ENCODE measurements at places on chromosomes 11 and 22.

DNA sequence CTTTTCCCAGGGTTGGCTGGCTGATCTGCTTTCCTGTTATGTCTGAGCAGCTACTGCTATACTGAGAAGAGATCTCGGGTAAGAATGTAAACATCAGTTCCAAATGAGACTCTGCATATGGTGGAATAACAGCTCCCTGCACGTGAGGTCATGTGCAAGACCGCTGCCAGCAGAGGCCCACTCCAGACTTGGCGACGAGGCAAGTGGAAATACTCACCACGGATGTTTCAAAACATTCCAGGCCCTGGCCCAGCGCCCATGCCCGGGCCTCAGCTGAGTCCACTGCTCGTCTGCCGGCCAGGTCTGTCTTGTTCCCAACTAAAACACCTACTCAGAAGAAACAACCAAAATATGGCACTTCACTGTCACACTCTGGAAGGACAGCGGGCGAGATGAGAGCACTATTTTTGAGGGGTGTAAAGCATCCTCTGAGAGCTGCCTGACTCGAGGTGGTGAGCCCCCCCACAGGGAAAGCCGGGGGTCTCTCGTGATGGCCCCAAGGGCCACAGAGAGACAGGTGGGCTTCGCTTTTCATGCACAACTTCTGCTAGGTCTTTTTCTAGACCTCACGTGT lies 13.1 kb downstream of the IFT27 start:
- DNase-seq, result no peak

GRCh38 chr11:130653838-130654636 lies 205.6 kb downstream of the ADAMTS15 start:
- DNase-seq, result no peak

DNA sequence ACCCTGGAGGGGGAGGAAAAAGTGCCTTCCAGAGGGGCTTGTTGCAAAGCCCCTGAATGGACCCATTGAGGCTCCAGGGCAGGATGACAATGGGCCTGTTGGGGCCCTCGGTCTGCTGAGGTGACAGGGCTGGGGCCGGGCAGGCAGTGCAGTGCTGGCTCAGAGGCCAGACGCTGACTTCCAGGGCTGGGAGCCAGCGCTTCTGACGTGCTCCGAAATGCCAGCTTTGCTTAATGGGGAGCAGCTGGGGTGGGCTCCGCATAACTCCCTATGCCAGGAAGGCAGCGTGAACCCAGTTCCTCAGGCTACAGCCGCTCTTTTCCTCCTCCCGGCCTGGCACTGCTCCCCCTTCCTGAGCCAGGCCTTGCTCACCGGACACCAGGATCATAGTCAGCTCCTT lies 17.7 kb downstream of the NAV2 start:
- DNase-seq, result no peak

DNA sequence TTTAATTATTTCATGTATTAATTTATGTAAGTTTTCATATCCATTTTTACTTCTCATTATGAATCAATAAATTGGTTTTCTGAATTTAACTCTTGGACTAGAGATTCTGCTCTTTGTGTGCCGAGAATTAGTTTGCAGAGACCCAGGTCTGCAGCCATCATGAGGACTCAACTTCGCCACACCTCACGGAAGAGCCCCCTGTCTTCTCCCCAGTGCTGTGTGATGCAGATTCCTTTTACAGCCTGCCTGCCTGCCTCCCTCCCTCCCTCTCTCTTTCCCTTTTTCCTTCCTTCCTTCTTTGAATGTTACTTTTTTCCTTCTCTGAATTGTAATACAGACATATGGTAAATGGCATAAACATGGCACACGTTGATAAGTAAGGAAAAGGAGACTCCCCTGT lies 947.7 kb downstream of the TBC1D22A start:
- DNase-seq, result no peak

- no peak for DNase-seq
Measured at GRCh38 chr11:28106353-28107043, 1.5 kb downstream of the KIF18A start.

- no peak for DNase-seq
Measured at GRCh38 chr11:129590030-129590752, 214.5 kb downstream of the BARX2 start.

- DNase-seq, result no peak
Measured at GRCh38 chr11:84909740-84910139, 717.4 kb downstream of the DLG2 start.

GRCh38 chr11:86431258-86431657 lies 56.6 kb downstream of the CCDC81 start:
- no peak for DNase-seq

GRCh38 chr11:60345489-60345888 lies 18.4 kb downstream of the MS4A6E start:
- DNase-seq, result no peak

GRCh38 chr11:115920841-115921480 lies 416.7 kb upstream of the CADM1 start:
- DNase-seq, result no peak

DNA sequence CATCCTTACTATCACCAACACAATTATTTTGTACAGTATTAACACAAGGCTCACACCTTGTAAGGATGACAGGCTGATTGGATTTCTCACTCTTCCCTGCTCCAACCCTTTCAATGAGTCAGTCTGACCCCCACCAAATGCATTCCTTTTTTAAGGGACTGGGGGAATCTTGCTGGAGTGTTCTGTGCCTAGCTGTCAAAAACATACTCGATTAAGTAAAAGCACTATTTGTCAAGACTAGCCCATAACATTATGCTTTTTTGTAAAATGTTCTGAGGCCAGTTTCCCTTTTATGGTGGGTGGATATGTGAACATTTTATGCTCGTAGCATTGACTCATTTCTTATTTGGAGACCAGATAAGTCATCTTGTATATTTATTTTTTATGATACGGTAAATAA lies 87.2 kb downstream of the PDHX start:
- no peak for DNase-seq

DNA sequence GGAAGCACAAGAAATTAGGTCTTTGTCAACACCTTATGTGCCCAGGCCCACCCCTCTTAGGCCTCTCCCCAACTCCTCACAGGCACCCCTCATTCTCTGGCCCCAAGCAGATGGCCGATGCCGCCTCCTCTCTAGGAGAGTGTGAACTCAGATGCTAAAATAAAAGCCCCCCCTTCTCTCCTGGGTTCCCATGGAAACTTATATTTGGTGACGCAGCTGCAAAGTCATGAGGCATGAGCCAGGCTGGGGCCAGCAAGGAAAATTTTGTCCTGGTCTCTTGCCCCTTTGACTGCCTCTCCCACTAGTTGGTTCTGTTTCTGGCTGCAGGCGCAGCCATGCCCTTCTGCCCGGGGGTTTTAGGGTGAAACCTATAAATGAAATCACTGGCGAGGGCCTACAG lies 11.8 kb downstream of the RCOR2 start:
- DNase-seq, result no peak

GRCh38 chr11:84496122-84496521 lies 1131.0 kb downstream of the DLG2 start:
- DNase-seq, result no peak

DNA sequence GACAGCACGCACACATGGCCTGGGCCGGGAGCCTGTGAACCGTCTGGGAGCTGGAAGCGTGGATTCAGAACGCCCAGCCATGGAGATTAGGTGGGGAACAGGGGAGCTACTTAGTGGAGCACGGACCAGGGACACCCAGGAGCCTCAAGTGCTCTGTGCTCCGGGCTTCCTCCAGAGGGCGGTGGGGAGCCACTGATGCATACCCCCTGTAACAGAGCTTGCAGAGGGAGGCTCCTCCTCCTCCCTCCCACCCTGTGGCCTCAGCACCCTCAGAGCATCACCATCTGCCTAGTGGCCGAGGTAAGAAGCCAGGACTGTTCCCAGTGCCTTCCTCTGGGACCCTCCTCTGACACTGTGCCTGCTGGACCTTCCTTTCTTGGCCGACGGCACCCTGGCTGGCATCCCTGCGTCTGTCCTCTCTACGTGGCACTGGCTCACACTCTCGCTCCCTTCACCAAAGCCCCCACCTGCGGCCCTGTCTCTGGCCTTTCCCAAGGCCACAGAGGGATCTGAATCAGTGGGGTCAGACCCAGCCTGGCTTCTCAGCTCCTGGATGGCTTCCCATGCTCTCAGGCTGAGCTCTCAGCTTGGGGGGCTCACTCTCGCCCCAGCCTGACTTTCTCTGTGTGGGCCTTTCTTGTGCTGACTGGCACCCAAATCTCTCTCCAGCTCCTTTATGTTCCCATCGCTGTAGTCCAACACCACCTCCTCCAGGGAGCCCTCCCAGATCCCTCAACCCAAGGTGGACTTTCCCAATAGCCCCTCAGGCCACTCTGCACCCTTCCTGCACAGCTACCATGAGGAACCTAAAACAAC lies 780.9 kb downstream of the BRD1 start:
- no peak for DNase-seq

GRCh38 chr22:37768273-37768672 lies 39.5 kb upstream of the GCAT start:
- no peak for DNase-seq

DNA sequence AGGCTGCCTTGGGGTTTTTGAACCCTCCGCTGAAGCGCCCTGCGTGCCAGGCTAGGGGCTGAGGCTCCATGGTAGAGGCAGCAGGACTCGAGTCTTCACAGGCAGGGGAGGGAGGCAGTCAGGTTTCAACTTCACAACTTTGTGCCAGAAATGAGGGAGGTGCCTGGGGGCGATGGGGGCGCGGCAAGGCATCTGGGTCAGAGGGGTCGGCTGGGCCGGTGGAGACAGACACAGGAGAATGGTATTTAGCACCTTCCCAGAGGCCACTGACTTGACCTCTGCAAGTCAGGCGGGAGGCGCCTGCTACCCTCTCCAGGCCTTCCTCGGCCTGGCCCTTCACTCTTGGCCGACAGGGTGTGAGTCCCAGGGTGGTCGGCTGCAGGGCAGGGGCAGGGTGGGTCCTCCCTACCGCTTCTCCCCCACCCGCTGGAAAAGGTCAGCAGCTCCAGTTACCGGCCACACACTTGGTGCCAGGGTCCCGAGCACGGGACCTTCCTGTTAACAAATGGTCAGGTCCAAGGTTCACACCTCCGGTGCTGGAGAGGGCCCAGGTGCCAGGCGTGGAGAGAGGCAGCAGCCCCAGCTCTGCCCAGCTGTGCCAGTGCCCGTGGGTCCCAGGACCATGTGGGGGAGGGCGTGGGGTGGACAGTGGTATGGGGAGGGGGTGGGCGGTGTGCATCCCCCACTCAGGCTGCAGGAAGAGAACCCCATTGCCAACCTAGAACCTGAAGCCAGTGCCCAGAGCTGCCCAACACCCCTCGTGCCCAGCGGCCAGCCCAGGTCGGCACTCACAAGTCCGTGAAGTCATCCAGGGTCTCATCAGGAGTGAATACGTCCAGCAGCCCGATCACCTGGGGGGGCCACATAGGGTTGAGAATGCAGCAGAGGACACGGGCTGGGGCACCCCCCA lies 3.8 kb downstream of the MAPK12 start:
- DNase-seq, result no peak

- no peak for DNase-seq
Measured at GRCh38 chr11:133681901-133682300, 149.6 kb upstream of the OPCML start.

DNA sequence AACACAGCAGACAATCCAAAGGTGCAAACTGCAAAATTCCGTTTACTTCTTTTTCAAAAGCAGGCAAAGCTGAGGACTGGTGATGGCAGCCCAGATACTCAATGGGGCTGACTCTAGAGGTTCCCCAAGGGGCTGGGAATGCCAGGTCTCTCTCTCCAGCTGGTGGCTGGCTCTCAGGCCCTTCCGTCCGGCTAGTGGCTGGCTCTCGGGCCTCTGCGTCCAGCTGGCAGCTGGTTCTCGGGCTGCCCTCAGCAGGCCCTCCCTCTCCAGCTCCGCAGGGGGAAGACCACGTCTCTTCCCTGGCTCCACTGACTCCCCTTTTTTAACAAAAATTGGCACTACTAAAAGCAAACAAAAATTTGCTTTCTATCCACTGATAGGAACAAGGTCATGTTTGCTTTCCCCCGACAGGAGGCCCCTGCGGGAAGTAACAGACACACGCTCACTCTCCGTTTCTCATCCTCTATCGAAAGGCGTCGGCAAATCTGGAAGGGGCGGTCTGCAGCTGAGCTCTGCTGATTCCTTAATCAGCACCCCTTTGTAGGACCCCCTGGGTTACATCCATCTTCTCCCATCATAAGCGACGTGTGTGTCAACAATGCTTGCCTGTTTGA lies 381.4 kb downstream of the BRD1 start:
- DNase-seq, result no peak

- DNase-seq, result no peak
Measured at GRCh38 chr11:108825381-108825780, 160.5 kb downstream of the DDX10 start.

GRCh38 chr11:8760896-8761295 lies 78.3 kb downstream of the RPL27A start:
- DNase-seq, result no peak

DNA sequence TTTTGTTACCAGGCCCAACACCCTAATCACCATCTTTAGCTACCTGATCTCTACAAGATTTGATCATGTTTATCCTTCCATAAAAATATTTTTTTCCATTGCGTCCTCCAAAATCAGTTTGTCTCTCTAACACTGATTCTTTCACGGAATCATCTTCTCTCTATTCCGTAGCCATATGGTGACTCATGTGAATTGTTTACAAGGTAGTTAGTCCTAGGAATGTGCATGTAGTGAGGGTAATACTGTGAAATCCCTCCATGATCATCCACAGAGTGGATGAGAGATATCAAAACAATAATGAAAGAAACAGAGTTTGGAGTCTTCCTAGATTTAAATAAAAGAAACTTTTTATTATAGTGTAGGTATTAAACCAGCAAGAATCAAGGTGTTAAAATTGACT lies 230.2 kb downstream of the METTL15 start:
- no peak for DNase-seq

- no peak for DNase-seq
Measured at GRCh38 chr11:125925247-125925740, 20.6 kb upstream of the VSIG10L2 start.

- no peak for DNase-seq
Measured at GRCh38 chr22:43226377-43227238, 39.7 kb upstream of the TTLL12 start.

GRCh38 chr11:126701520-126701897 lies 299.1 kb downstream of the KIRREL3 start:
- DNase-seq, result no peak

Data from stimulated activated naive CD4-positive, alpha-beta T cell (primary cell).